ENCODE measurements at places on chromosomes 12 and 14.

GRCh38 chr14:77043177-77043983 lies 14.9 kb upstream of the IRF2BPL start:
- no peak for DNase-seq

- DNase-seq = no peak
These were observed 141.3 kb upstream of the RASSF8 start for GRCh38 chr12:25817166-25817565.

DNA sequence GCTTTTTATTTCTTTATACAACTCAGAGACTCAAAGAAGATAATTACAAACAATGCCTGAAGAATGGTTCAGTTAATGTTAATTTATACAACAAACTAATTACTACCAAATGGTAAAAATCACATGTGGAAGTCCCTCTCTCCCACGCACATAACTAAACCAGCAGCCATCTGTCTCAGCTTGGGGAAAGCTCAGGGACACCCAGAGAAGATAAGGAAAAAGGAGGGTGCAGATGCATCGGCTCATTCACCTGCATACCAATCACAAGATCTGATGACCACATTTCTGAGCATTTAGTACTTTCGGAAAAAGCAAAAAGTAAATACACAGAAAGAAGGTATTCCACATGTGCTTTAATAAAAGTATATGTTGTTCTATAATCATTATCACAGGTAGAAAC lies 136.3 kb downstream of the SOX5 start:
- DNase-seq = no peak

- DNase-seq = no peak
These were observed 8.3 kb upstream of the PPP1R13B start for GRCh38 chr14:103855734-103856095.

- no peak for DNase-seq
These were observed 14.5 kb downstream of the CAPZA3 start for GRCh38 chr12:18752280-18752920.

DNA sequence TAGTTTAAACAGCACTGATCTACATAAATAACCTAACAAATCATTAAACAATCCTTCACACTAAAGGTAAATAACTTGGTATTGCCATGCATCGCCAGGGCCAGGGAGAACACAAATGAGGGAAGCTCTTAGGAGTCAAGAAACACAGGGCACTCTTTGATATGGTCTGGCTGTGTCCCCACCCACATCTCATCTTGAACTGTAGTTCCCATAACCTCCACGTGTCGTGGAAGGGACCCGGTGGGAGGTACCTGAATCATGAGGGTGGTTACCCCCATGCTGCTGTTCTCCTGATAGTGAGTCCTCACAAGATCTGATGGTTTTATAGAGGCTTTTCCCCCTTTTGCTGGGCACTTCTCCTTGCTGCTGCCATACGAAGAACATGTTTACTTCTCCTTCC lies 17.3 kb downstream of the TMEM132D start:
- no peak for DNase-seq

GRCh38 chr14:99605299-99605961 lies 1.4 kb upstream of the CCDC85C start:
- DNase-seq = no peak

DNA sequence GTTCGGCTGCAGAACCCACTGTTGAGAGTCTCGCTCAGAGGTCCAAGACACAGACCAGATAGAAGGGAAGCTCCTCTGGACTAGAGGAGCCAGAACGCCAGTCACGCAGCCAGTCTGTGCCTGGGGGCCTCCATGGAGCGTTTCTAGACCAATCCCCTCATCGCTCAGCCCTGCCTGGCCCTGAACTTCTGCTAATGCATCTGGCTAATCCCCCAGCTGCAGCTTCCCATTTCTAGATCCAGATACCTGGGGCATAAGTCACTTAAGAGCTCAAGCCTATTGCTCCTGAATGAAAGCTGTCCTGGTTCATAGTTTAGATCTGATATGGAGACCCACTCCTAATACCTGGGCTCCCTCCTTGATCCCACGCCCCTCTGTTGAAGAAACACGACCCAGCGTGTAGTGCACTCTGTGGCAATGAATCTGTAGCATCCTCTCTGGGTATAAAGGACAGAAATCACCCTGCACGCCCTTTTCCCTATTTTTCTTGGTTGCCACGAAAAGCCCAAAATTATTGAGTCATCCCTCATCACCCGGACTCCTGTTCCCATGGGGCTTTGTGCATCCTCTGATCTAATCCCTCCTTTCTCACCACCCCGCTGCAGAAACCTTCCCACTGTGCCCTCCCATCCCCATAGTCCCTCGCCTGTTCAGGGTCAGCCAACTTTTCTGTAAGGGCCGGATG lies 341.6 kb upstream of the FKBP4 start:
- no peak for DNase-seq

GRCh38 chr14:63421226-63421625 lies 102.5 kb upstream of the GPHB5 start:
- no peak for DNase-seq

GRCh38 chr14:87017335-87017734 lies 975.6 kb downstream of the GALC start:
- no peak for DNase-seq

DNA sequence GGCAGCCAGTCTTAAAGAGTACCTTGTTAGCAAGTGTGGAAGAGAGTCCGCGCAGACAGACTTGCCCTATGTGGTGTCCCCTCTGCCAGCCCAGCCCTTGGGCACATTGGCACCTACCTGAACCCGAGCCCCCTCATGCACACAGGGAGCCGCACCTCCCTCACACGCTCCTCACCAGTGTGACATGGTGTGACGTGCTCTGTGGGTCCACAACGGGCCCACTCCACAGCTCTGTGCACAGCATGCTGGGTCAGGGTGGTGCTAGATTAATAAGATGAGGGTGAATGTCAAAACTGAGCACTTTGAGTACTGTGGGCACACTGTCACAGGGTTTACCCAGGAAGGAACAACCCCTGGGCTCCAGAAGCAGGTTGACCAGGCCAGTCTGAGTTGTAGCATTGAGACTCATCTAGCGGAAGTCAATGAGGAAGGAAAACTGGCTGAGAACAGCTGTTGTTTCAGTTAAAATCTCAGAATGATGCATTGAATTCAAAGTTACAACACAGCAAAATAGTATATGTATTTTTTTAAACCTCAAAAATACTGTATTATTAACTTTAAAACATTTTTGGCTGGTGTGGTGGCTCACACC lies 53.4 kb upstream of the AMN start:
- no peak for DNase-seq

DNA sequence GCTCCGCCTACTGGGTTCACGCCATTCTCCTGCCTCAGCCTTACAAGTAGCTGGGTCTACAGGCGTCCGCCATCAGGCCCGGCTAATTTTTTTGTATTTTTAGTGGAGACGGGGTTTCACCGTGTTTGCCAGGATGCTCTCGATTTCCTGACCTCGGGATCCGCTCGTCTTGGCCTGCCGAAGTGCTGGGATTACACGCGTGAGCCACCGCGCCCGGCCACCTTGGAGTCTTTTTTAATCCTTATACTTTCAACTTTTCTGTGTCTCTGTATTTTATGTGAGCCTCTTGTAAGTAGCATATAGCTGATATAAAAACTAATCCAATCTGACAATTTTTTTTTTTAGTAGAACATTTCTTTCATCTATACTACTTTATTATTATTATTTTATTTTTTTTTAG lies 15.6 kb downstream of the HSD17B6 start:
- DNase-seq = no peak

- DNase-seq = no peak
These were observed 17.5 kb upstream of the KRT80 start for GRCh38 chr12:52209321-52209720.

DNA sequence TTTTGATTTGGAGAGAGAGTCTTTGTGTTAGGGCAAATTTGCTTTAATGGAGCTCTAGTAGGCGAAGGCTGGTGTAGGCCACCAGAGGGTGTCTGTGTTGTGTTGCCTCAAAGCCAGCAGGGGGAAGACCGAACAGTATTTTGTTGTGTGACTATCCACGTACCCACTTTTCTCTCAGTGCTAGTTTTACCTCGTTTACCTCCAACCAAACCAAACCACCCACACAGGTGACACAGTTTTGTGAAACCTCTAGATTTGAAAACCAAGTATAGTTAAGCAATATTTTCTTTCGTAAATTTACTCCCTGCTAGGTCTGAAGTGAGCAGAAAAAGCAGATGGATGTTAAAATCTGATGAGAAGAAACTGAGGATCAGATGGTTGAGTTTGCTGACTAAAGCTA lies 36.3 kb upstream of the NPFF start:
- no peak for DNase-seq

DNA sequence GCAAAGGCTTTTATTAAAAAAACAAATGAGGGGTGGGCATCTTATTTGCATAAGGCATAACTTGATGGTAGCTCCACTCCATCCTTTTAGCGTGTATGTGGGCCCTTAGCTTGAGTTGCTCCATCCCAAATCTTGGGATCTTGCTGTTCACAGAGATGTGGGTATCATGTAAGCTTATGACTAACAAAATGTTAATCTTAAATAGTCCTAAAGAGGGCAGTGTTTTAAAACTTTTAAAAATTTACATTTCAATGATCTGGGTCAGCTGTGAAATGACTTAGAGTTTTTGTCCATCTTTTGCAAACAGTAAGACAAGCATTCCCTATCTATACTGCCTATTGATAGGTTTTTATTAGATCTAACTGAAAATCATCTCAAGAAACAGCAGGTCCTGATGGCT lies 86.0 kb downstream of the SLCO1A2 start:
- DNase-seq = no peak

GRCh38 chr12:90854136-90854689 lies 100.8 kb downstream of the CCER1 start:
- no peak for DNase-seq

GRCh38 chr12:111102102-111102739 lies 181.8 kb upstream of the MYL2 start:
- no peak for DNase-seq

- no peak for DNase-seq
These were observed 26.3 kb upstream of the ANO2 start for GRCh38 chr12:5971194-5971850.

GRCh38 chr12:89384050-89384758 lies 31.9 kb upstream of the DUSP6 start:
- DNase-seq = no peak

- DNase-seq = no peak
These were observed 342.6 kb upstream of the E2F7 start for GRCh38 chr12:77407931-77408330.

DNA sequence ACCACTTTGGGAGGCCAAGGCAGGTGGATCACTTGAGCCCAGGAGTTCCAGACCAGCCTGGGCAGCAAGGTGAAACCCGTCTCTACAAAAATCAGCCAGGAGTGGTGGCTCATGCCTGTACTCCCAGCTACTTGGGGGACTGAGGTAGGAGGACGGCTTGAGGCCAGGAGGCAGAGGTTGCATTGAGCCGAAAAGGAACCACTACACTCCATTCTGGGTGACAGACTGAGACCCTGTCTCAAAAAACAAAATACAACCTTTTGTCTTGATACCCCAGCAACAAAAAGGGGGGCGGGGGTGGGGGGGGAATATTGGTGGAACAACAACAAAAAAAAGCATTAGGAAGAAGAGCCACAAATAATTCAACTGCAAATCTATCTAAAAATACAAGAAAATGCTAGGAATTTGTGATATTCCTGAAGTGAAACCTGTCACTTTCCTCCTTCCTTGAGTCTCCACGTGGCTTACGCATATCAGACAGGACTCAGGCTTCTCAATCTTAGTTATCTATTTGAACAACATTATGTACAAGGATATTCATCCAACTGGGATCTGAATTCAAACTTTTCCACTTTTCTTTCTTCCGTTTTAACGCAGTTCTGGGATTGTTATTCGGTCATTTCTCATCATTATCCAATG lies 1.3 kb downstream of the R3HDM2 start:
- no peak for DNase-seq

DNA sequence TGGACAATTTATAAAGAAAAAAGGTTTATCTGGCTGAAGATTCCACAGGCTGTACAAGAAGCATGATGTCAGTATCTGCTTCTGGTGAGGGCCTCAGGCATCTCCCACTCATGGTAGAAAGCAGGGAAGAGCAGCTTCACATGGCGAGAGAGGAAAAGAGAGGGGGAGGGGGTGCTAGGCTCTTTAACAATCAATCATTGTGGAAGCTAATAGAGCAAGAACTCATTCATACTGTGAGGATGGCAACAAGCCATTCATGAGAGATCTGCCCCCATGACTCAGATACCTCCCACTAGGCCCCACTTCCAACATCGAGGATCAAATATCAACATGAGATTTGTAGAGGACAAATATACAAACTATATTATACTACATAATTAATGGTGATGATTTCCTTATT lies 361.9 kb upstream of the FAR2 start:
- DNase-seq = no peak

DNA sequence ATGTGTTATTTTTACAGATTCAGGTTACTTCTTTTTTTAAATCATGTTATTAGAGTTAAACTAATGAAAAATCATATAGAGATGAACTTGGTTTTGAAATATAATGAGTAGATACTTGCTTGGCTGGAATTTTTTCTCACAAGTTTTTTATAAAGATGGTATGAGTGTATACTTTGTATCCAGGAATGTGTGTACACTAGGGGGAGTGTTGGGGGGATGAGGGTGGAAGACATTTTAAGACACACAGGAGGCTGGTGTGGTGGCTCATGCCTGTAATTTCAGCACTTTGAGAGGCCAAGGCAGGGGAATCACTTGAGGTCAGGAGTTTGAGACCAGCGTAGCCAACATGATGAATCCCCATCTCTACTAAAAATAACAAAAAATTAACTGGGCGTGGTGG lies 23.2 kb downstream of the PPM1A start:
- no peak for DNase-seq

DNA sequence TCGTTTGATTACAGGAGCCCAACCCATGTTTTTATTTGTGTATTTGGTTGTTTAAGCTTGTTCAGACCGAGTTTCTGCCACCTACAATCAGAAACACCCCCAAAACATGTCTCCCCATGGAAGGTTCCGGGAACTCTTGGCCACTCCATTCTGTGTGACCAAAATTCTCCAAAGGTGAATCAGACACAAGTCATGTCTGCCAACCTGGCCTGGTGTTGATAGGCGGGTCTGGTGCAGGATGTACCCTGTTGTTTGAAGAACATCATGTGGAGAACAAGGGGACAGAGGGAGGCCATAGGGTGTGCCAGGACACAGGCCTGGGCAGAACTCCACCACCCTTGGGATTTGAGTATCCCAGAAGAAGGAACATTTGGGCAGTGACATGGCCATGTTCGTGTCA lies 147.1 kb upstream of the MYL2 start:
- no peak for DNase-seq

- DNase-seq = no peak
These were observed 63.9 kb downstream of the LIN52 start for GRCh38 chr14:74148705-74149104.

GRCh38 chr14:20468764-20469241 lies 403 bp upstream of the PNP start:
- no peak for DNase-seq

DNA sequence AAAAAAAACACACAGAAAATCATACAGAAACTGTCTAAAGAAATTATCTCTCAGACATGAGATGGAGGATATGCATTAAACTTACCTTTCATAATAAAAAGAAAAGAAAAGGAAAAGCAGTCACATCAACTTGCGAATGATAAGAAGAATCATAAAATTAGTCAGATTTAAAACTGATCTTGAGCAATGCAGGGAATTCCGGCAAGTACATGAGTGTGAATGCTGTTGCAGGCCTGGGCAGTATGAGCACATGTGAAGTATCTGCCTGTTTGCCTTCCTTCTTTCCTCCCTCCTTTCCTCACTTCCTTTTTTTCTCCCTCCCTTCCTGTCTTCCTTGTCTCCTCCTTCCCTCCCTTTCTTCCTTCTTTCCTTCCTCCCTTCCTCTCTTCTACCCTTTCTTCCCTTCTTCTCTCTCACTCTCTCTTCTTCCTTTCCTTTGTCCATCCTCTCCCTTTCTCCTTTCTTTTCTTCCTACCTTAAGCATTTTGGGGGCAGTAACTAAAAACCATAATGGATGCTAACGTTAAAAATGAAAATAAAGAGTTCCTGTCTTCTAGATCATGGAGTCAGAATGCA lies 38.5 kb upstream of the SLC6A15 start:
- no peak for DNase-seq

Measured in cortex of kidney (tissue), 1 donor.